ENCODE measurements at places on chromosomes 2 and 18. TPM values are rescaled to one million over a fixed set of nuclear protein-coding genes. Genes with fewer than 3 reads are reported as not detected.
A peak's percentile ranks its signal among the peaks of the same experiment; 100 is the strongest.

GRCh38 chr2:74762789-74763188, 71.1 kb upstream of the HK2 start:
- H3K4me1 ChIP-seq, result peaks cover 19% of the 10 kb centered on the region
- H3K4me3 ChIP-seq, result no peak overlapping the region
- no peak for DNase-seq
- peaks cover 13% of the 10 kb centered on the region for H3K27me3 ChIP-seq

DNA sequence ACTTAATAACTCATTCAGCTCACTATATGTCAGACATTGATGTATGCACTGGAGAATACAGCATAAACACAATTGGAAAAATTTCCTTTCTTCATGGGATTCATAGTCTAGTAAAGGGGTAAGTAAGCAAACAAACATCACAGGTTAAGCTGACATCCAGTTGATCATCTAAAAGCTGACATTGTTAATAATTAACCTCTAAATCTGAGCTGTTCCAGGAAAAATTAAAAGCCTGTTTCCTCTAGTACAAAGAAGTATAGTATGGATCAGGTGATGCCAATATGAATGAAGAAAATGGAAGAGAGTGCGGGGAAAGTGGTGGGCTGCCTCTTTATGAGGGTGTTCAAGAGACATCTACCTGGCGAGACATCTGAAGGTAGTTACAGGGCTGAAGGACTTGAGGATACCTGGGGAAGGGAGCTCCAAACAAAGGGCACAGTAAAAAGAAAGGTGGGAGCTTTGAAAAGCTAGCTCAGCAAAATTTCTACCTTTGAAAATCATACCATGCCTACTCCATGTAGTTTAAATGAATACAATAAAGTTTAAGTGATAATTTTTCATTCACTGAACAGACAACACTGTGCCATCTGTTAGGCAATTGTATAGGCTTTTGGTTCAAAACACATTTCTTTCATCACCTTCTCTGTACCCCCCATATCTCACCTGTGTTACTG, 619.3 kb downstream of the TRIB2 start:
- H3K36me3 ChIP-seq, result no peaks in the 10 kb centered on the region
- no peaks in the 10 kb centered on the region for H3K27me3 ChIP-seq
- H3K4me3 ChIP-seq, result no peak overlapping the region
- no peaks in the 10 kb centered on the region for H3K4me1 ChIP-seq
- H3K27ac ChIP-seq, result no peak overlapping the region
- no peak for DNase-seq

GRCh38 chr2:72979896-72980295, 62.6 kb downstream of the EMX1 start:
- H3K36me3 ChIP-seq, result no peaks in the 10 kb centered on the region
- peaks cover 4% of the 10 kb centered on the region for H3K4me1 ChIP-seq
- peaks cover 3% of the 10 kb centered on the region for H3K27me3 ChIP-seq
- no peak for DNase-seq
- no peak overlapping the region for H3K27ac ChIP-seq

Gene ATP6V1C2
- not detected for total RNA-seq

GRCh38 chr2:134952608-134953007, 34.0 kb downstream of the CCNT2 start:
- no peaks in the 10 kb centered on the region for H3K27me3 ChIP-seq
- H3K4me1 ChIP-seq, result peaks cover 26% of the 10 kb centered on the region
- peaks cover 69% of the 10 kb centered on the region for H3K36me3 ChIP-seq
- no peak overlapping the region for H3K27ac ChIP-seq

Gene CENPA
- 51.6 TPM for total RNA-seq

Gene NDUFV2
- 222 TPM for total RNA-seq

DNA sequence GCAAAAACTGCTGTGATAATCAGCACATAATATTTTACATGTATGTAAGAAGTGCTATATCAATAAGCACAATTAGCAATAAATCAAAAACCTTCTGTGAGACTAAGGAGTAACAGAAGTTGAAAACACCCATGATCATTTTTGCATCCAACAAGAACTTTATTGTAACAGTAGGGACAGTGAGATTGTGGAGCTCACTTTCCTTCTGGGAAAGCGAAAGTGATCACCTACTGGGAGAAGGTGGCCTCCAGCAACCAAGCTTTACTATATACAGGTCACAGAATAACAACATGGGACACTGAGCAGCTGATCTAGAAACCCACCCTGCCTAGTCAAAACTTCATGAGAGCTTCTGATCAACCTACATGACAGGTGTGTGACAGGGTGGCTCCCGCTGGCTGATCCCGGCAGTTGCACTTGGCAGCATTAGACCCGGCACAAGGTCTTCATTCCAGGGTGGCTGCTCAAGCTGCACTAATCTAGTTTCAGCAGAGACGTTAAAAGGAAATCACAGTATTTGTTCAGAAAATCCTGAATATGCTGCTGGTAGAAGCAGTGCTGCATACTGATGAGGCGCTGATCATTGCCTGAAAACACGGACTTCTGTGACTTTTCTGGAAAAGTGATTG, 63.5 kb upstream of the ARL5A start:
- no peak overlapping the region for H3K4me3 ChIP-seq
- no peak for DNase-seq
- peaks cover 10% of the 10 kb centered on the region for H3K27me3 ChIP-seq
- no peaks in the 10 kb centered on the region for H3K36me3 ChIP-seq

Gene RNF152
- total RNA-seq, result 0.09 TPM

GRCh38 chr2:132754392-132754791, 84.4 kb upstream of the LYPD1 start:
- H3K4me3 ChIP-seq, result no peak overlapping the region
- H3K27ac ChIP-seq, result no peak overlapping the region
- H3K36me3 ChIP-seq, result no peaks in the 10 kb centered on the region

Gene LAMA3
- not detected for total RNA-seq

Gene CD8B2
- 7.0 TPM for total RNA-seq

DNA sequence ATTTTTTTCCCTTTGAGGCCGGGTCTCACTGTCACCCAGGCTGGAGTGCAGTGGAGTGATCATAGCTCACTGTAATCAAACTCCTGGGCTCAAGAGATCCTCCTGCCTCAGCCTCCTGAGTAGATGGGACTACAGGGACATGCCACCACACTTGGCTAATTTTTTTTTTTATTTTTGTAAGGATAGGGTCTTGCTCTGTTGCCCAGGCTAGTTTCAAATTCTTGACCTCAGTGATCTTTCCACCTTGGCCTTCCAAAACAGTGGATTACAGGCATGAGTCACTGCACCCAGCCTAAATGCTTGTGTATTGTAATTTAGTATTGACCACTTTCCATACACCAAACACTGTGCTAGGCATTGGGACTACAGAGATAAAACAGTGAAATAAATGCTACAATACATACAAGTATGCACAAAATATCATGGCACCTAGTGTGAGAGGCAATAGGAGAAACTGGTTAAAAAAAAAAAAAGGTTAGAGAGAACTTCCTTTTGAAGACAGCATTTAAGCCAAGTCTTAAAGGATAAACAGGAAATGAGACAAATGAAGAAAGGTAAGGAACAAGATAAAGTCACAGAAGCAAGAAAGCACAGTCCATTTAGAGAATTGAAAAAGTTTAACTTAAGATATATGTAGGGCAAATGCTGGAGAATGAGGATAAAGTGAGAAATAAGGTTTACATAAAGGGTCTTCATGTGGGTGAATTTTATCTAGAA, 113.4 kb downstream of the GORASP2 start:
- DNase-seq, result no peak
- H3K27ac ChIP-seq, result peak overlapping the region; percentile 63
- H3K36me3 ChIP-seq, result peaks cover 55% of the 10 kb centered on the region
- H3K4me3 ChIP-seq, result no peak overlapping the region
- peaks cover 25% of the 10 kb centered on the region for H3K4me1 ChIP-seq

DNA sequence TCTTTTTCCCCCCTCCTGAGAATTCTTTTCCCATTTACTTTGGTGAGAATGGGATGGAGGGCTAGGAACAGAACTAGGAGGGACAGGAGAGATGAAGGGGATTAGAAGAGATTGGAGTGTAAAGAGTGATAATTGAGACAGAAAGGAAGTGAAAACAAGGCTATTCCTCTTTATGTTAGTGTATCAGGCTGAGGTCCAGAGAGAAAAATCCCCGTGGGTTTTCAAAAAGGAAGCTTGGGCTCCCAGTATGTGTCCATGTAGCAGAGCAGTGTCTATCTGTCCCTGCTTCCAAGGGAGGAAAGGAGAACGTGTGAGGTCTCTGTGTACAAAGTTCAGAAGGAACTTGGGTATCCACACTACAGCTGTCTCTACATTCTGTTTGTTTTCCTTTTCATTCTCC, 59.9 kb upstream of the KCNE4 start:
- no peaks in the 10 kb centered on the region for H3K27me3 ChIP-seq
- H3K4me1 ChIP-seq, result no peaks in the 10 kb centered on the region
- no peak for DNase-seq
- H3K27ac ChIP-seq, result no peak overlapping the region
- H3K4me3 ChIP-seq, result no peak overlapping the region

- H3K4me1 ChIP-seq, result no peaks in the 10 kb centered on the region
- no peak overlapping the region for H3K4me3 ChIP-seq
- DNase-seq, result no peak
- H3K36me3 ChIP-seq, result no peaks in the 10 kb centered on the region
- peaks cover 3% of the 10 kb centered on the region for H3K27me3 ChIP-seq
- no peak overlapping the region for H3K27ac ChIP-seq
Measured at GRCh38 chr2:100803334-100803733, 16.6 kb upstream of the NPAS2 start.

Gene C2orf66
- total RNA-seq, result not detected

Gene GRP
- total RNA-seq, result not detected

GRCh38 chr2:64474121-64474571, 20.2 kb downstream of the LGALSL start:
- DNase-seq, result no peak
- no peak overlapping the region for H3K4me3 ChIP-seq
- peaks cover 11% of the 10 kb centered on the region for H3K4me1 ChIP-seq
- H3K36me3 ChIP-seq, result no peaks in the 10 kb centered on the region
- H3K27me3 ChIP-seq, result peaks cover 17% of the 10 kb centered on the region

DNA sequence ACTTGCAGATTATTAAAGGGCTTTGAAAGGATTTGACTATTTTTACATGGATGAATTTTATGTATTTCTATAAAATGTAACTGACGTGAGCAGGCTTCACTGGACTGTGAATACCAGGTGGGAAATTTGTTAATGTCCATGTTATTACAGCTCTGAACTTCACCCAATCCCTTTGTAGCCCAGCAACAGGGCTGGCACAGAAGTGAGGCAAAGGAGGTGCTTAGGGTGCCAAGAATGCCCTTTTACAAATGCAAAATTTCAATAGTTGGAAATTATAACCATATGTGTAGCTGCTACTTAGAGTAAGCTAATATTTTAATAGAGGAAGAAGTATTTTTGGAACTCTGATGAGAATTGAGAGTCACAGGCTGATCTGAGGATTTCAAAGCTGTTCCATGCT, 53.7 kb upstream of the FAM98A start:
- H3K36me3 ChIP-seq, result no peaks in the 10 kb centered on the region
- no peaks in the 10 kb centered on the region for H3K4me1 ChIP-seq
- no peaks in the 10 kb centered on the region for H3K27me3 ChIP-seq
- DNase-seq, result no peak
- H3K4me3 ChIP-seq, result no peak overlapping the region

- peaks cover 15% of the 10 kb centered on the region for H3K27me3 ChIP-seq
- H3K27ac ChIP-seq, result no peak overlapping the region
- no peak overlapping the region for H3K4me3 ChIP-seq
- no peak for DNase-seq
Measured at GRCh38 chr18:35549564-35549963, 32.0 kb upstream of the GALNT1 start.

Gene AMER3
- not detected for total RNA-seq

GRCh38 chr2:158459161-158460003, 2.6 kb downstream of the PKP4 start:
- DNase-seq, result no peak
- H3K27me3 ChIP-seq, result peaks cover 7% of the 10 kb centered on the region
- no peak overlapping the region for H3K4me3 ChIP-seq
- H3K4me1 ChIP-seq, result peaks cover 26% of the 10 kb centered on the region

Gene SOCS6
- 0.79 TPM for total RNA-seq

- H3K36me3 ChIP-seq, result no peaks in the 10 kb centered on the region
- H3K27ac ChIP-seq, result no peak overlapping the region
- H3K4me1 ChIP-seq, result no peaks in the 10 kb centered on the region
- DNase-seq, result no peak
Measured at GRCh38 chr2:10524851-10525572, 76.9 kb upstream of the ODC1 start.

DNA sequence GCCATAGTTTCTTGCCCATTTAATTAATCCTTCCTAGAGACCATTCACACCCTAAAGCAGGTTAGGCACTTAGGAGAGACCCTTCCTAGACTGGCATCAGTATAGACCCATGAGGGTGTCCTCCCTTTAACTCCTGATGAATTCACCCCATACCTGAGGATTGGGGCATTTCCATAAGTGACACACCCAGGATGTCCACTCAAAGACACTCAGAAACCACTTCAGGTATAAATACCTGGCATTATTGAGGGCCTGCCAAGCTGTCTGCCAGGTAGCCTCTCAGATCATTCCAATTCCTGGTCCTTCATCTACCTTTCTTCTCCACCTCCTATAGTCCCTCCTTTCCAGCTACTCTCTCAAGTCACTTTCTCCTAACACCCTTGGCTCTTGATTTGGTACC, 57.5 kb upstream of the SLC14A2 start:
- peaks cover 13% of the 10 kb centered on the region for H3K27me3 ChIP-seq
- no peak overlapping the region for H3K27ac ChIP-seq
- no peaks in the 10 kb centered on the region for H3K4me1 ChIP-seq
- H3K4me3 ChIP-seq, result no peak overlapping the region
- DNase-seq, result no peak
- H3K36me3 ChIP-seq, result no peaks in the 10 kb centered on the region

DNA sequence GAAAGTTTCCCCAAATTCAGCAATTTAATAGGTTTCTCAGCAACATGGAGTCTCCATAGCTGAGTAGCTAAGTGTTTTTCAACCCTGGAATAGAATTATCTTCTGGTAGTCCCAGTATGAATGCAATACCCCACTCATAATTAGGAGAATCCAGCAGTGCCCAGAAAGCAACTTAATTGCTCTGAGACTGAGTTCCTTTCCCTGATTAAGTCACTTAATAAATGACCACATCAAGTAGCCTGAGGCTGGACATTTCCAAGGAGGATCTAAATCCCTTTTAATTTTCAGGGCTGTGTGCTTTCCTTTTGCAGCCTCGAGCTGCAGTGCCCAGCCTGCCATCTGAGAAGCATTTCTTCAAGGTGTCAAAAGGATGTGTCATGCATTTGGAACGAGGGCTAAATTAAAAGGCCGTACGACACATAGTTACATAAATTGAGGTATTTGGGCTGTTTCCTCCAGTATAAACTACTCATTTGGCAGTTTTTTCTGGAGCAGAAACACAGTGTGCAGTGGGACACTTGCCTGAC, 17.7 kb upstream of the SIX2 start:
- H3K4me3 ChIP-seq, result no peak overlapping the region
- no peak overlapping the region for H3K27ac ChIP-seq
- peaks cover 14% of the 10 kb centered on the region for H3K27me3 ChIP-seq
- H3K4me1 ChIP-seq, result no peaks in the 10 kb centered on the region
- no peak for DNase-seq

- DNase-seq, result no peak
- H3K4me3 ChIP-seq, result no peak overlapping the region
- H3K27ac ChIP-seq, result no peak overlapping the region
- peaks cover 36% of the 10 kb centered on the region for H3K27me3 ChIP-seq
- H3K36me3 ChIP-seq, result no peaks in the 10 kb centered on the region
- peaks cover 9% of the 10 kb centered on the region for H3K4me1 ChIP-seq
Measured at GRCh38 chr2:127425540-127426490, 7.6 kb downstream of the PROC start.

Gene OSR1
- total RNA-seq, result not detected

Gene MBP
- total RNA-seq, result 94.7 TPM

Gene SOX11
- not detected for total RNA-seq

- no peak overlapping the region for H3K27ac ChIP-seq
- H3K36me3 ChIP-seq, result no peaks in the 10 kb centered on the region
- peaks cover 11% of the 10 kb centered on the region for H3K27me3 ChIP-seq
- no peak for DNase-seq
- H3K4me3 ChIP-seq, result no peak overlapping the region
- H3K4me1 ChIP-seq, result no peaks in the 10 kb centered on the region
Measured at GRCh38 chr2:192016265-192016664, 169.4 kb upstream of the CAVIN2 start.

Measured in activated CD8-positive, alpha-beta memory T cell treated with anti-CD3 and anti-CD28 coated beads, Interleukin-2, amount 10 ng/mL, durations not matched to agents 7 days and 5 days (primary cell).